Psoas muscle (tissue), 8 donors: ENCODE measurements at places on chromosomes 4 and X. TPM values are rescaled to one million over a fixed set of nuclear protein-coding genes. Genes with fewer than 3 reads are reported as not detected.

DNA sequence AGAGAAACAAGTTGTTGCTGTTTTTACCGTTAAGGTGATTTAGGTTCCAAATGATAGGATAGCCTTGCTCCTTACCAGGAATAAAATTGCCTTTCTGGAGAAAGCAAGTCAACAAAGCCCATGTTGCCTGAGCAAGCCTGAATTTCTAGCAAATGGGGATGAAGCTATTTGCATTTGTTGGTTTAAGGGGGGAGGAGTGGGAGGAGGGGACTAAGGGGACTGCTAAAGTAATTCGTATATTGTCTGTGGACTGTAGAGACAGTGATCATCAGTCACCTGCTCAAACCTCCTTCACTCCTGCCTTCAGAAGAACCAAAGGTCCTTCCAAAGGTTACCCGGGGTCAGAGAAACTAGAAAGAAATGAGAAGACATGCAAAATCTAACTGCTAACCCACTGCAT, 65.8 kb downstream of the SCML2 start:
- H3K36me3 ChIP-seq, result no peaks in the 10 kb centered on the region
- no peak overlapping the region for H3K27ac ChIP-seq
- no peak overlapping the region for H3K4me3 ChIP-seq
- H3K27me3 ChIP-seq, result no peaks in the 10 kb centered on the region
- no peaks in the 10 kb centered on the region for H3K4me1 ChIP-seq
- DNase-seq, result no peak

BDH2 gene
- total RNA-seq, result 16.5 TPM

DNA sequence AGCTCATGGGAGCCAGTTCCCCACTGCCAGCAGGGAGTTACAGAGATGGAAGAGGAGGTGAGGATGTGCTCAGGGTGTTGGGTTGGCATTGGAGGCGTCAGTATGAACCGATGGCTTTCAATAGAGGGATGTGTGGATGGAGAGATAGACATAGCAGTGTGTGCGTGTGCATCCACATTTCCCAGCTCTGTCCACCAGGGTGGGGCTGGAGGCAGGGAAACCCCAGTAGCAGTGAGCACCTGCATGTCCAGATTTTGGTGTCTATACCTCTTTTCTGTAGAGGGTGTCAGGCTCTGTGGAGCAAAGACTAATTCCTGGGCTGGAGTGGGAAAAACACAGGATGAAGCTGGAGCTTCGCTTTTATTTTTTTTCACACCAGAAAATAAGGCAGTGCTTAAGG, 37.2 kb upstream of the HGFAC start:
- no peaks in the 10 kb centered on the region for H3K36me3 ChIP-seq
- H3K27ac ChIP-seq, result peak overlapping the region; percentile 55
- no peaks in the 10 kb centered on the region for H3K27me3 ChIP-seq
- peaks cover 9% of the 10 kb centered on the region for H3K4me1 ChIP-seq
- H3K4me3 ChIP-seq, result no peak overlapping the region

DNA sequence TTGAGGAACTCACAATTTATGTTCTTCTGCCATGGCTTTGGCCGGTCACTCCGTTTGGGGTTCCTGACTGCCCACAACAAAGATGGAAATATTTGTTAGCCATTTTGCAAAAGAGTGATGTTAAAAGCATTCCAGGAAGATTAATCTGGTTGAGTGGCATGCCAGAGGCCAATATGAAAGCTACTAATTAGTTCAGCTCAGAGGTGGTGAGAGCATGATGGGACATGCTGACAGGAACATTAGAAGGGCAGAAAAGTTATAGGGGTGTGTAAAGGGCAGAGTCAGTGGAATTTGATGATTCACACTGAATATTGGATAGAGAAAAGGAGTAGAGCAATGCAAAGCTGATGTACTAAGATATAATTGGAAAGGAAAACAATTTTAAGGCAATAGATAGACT, 94.4 kb downstream of the TLL1 start:
- no peak for DNase-seq
- no peaks in the 10 kb centered on the region for H3K4me1 ChIP-seq
- no peak overlapping the region for H3K27ac ChIP-seq
- no peaks in the 10 kb centered on the region for H3K27me3 ChIP-seq

STBD1 gene
- total RNA-seq, result 44.9 TPM

MRFAP1 gene
- 300 TPM for total RNA-seq

- H3K36me3 ChIP-seq, result no peaks in the 10 kb centered on the region
- no peak for DNase-seq
- H3K4me1 ChIP-seq, result no peaks in the 10 kb centered on the region
- H3K27me3 ChIP-seq, result no peaks in the 10 kb centered on the region
Observed at GRCh38 chr4:22903913-22904312, 211.2 kb downstream of the GBA3 start.

DNA sequence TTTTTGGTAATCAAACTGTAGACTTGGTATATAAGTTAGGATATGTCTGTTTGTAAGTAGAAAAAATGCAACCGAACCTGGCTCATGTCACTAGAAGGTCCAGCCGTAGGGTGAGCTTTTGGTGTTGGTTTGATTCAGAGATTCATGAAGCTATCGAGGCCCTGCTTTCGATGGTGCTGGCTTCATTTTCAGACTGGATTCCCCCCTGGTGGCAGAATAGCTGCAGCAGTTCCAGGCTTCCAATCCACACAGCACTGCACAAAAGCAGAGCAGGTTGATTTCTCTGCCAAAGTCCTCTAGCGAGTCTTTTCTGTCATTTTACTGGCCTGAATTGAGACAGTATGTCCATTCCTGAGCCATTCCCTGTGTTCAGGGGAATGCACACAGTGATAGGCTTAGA, 33.1 kb downstream of the PDK3 start:
- H3K27me3 ChIP-seq, result no peaks in the 10 kb centered on the region
- H3K4me1 ChIP-seq, result no peaks in the 10 kb centered on the region
- no peak overlapping the region for H3K27ac ChIP-seq
- H3K36me3 ChIP-seq, result no peaks in the 10 kb centered on the region

DNA sequence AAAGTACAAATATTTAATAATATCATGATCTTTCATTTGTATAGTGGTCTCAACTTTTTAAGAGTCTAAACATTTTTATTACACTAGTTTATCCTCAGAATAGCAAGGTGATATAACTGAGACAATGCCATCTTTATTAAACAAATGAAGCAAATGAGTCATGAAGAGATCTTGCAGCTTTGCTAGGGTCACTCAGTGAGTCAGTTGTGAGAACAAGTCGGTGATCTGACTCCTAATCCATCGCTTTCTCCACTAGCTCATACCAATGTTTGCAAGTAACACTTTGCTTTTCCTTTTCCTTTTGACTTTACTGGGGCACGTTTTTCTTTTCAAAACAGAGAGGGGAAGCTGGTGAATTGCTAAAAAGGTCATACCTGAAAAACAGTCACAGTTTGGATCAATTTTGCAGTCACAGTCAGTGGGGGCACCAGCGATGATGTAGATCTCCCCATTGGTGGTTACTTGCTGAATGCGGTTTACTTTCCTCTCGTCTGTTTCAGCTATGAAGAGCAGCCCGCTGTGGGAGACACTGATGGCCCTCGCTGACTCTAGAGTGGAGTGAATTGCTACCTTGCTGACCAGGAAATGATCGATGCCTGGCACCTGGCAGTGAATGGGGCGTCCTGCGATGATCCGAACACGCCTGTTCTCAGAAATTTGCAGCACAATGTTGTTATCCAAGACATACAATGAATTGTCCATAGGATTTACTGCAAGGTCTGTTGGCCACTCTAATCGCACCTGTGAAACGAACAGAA, 75.7 kb downstream of the SH2D1A start:
- H3K4me1 ChIP-seq, result no peaks in the 10 kb centered on the region
- no peaks in the 10 kb centered on the region for H3K36me3 ChIP-seq
- H3K27me3 ChIP-seq, result no peaks in the 10 kb centered on the region
- no peak overlapping the region for H3K4me3 ChIP-seq
- H3K27ac ChIP-seq, result no peak overlapping the region

DNA sequence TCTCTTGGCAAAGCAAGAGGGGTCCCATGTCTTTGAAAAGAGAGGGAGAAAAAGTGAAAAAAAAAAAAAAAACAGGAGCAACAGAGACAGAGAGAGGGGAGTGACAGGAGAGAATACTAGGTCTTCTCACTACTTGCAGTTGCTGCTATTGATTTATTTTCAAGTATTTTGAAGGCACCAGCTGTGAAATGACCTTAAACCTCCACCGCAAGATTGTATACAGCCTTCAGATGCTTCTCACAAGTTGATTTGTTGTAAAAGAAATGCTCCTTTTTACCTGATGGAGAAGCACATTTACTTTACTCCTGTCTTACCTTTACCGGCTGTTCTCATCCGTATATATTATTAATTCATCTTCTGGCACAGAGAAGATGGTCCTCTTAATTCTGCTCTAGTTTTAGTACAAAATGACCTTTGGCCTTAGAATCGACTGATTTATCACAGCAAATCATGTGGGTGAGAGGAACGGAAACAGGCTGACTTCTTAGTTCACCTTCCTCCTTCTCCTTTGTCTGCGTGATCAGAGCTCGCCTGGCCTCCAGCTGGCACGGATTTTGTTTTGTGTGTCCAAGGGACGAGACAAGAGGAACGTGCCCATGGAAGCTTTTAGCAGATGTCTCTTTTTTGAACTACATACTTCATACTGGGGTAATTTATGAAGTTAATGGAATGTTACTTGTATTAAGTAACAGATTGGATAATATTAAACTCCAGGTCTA, 82.4 kb upstream of the PACRGL start:
- peak; percentile 29 for DNase-seq
- H3K27ac ChIP-seq, result no peak overlapping the region
- H3K27me3 ChIP-seq, result no peaks in the 10 kb centered on the region
- H3K4me1 ChIP-seq, result no peaks in the 10 kb centered on the region
- H3K36me3 ChIP-seq, result no peaks in the 10 kb centered on the region

- H3K4me1 ChIP-seq, result no peaks in the 10 kb centered on the region
- H3K27me3 ChIP-seq, result no peaks in the 10 kb centered on the region
- H3K27ac ChIP-seq, result no peak overlapping the region
- H3K4me3 ChIP-seq, result no peak overlapping the region
- no peaks in the 10 kb centered on the region for H3K36me3 ChIP-seq
- DNase-seq, result no peak
Observed at GRCh38 chr4:73036123-73036522, 33.4 kb downstream of the COX18 start.

GRCh38 chr4:106541253-106541652, 172.7 kb upstream of the GIMD1 start:
- H3K4me1 ChIP-seq, result no peaks in the 10 kb centered on the region
- no peaks in the 10 kb centered on the region for H3K27me3 ChIP-seq
- DNase-seq, result no peak
- no peak overlapping the region for H3K27ac ChIP-seq
- H3K4me3 ChIP-seq, result no peak overlapping the region
- no peaks in the 10 kb centered on the region for H3K36me3 ChIP-seq

DNA sequence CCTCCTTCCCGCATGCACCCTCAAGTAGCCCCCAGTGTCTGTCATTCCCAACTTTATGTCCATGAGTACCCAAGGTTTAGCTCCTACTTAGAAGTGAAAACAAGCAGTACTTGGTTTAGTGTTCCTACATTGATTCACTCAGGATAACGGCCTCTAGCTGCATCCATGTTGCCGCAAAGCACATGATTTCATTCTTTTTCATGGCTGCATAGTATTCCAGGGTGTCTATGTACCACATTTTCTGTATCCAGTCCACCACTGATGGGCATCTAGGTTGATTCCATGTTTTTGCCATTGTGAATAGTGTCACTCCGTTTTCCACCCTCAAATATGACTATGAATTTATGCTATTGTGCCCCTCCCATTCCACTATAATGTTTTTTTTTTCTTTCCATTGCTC, 130.5 kb upstream of the MXRA5 start:
- no peaks in the 10 kb centered on the region for H3K4me1 ChIP-seq
- no peak overlapping the region for H3K27ac ChIP-seq

GRCh38 chr4:6313216-6313615, 43.6 kb downstream of the WFS1 start:
- no peak for DNase-seq
- H3K4me1 ChIP-seq, result no peaks in the 10 kb centered on the region
- no peaks in the 10 kb centered on the region for H3K36me3 ChIP-seq
- H3K27ac ChIP-seq, result no peak overlapping the region
- H3K27me3 ChIP-seq, result peaks cover 51% of the 10 kb centered on the region

DNA sequence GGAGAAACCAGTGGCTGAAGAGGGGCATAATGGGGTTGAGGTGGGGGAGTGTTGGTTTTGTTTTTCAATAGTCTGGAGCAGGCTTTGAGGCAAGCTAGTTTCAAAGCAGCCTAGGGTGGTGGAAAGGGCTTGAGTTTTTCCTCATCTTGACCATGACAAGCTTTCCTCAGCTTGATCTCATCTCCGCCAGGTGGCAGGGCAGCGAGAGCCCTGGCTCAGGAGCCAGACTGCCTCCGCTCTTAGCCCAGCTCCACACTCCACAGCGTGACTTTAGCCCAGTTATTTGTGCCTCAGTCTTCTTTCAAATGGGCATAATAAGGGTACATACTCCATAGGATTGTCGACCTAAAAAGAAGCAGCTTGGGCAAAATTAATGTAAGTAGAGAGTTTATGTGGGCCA, 29.9 kb upstream of the SOWAHD start:
- H3K4me1 ChIP-seq, result no peaks in the 10 kb centered on the region
- no peaks in the 10 kb centered on the region for H3K27me3 ChIP-seq
- H3K27ac ChIP-seq, result no peak overlapping the region
